ENCODE measurements at places on chromosomes 3 and 15. TPM values are rescaled to one million over a fixed set of nuclear protein-coding genes. Genes with fewer than 3 reads are reported as not detected.

IMPG2 gene
- total RNA-seq, result 0.52 TPM

TPRA1 gene
- total RNA-seq, result 22.0 TPM

RAB6B gene
- 6.7 TPM for total RNA-seq

SLC28A2 gene
- total RNA-seq, result 0.18 TPM

FEZF2 gene
- 1.6 TPM for total RNA-seq

CSPG4 gene
- 0.13 TPM for total RNA-seq

AADAC gene
- total RNA-seq, result not detected

SAMMSON gene
- total RNA-seq, result not detected

MRPS11 gene
- 68.7 TPM for total RNA-seq

C3orf52 gene
- total RNA-seq, result 2.7 TPM

LYSMD2 gene
- 2.2 TPM for total RNA-seq

- no peak for ATAC-seq
These were observed 147.7 kb upstream of the TSC22D2 start for GRCh38 chr3:150260398-150260710.

DNA sequence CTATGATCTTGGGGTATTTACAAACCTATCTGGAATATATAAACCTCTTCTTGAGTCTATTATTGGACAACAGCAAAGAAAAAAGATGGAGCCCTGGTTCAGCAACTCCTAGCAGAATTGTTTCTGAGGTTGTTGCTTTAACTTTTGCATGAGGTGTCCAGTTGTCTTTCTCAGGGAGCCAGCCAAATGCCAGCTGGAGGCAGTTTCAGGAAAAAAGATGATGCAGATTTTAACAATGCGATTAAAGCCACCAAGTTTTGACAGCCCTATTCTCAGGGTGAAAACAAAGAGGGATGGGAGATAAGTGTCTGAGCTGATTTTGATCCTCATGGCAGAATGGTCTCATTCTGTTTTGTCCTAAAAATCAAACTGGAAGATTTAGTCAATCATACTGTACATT is 181.6 kb upstream of the RASGRP1 start:
- no peak for ATAC-seq

- ATAC-seq, result peak; percentile 36
These were observed 187.7 kb downstream of the SATB1 start for GRCh38 chr3:18237251-18238005.

DNA sequence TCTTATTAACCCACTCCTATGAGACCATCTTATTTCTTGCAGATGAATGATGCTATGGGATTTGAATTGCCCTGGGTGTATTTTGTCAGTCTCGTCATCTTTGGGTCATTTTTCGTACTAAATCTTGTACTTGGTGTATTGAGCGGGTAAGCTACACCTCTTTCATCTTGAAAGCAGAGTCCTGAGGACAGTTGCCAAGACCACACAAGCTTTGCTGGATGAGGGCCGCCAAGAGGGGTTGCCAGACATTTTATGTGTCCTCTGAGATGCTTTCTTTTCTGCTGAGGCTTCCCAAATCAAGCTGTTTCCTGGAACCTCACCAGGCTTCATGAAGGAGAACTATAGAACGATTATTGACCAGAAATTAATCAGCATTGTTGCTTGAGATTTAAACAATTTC is 173.2 kb downstream of the CHDH start:
- no peak for ATAC-seq

- ATAC-seq, result peak; percentile 99
These were observed 208.4 kb downstream of the TP63 start for GRCh38 chr3:189839576-189839975.

- peak; percentile 82 for ATAC-seq
These were observed 58.2 kb downstream of the RAB7A start for GRCh38 chr3:128784232-128784631.

DNA sequence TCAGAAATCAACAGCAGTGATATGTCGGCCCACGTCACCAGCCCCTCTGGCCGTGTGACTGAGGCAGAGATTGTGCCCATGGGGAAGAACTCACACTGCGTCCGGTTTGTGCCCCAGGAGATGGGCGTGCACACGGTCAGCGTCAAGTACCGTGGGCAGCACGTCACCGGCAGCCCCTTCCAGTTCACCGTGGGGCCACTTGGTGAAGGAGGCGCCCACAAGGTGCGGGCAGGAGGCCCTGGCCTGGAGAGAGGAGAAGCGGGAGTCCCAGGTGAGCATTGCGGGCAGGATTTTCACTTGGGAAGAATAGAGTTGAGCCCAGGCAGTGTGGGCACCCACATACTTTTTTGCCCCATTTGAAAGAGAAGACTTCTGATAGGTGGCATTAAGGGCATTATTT is 57.4 kb downstream of the DNASE1L3 start:
- no peak for ATAC-seq

DNA sequence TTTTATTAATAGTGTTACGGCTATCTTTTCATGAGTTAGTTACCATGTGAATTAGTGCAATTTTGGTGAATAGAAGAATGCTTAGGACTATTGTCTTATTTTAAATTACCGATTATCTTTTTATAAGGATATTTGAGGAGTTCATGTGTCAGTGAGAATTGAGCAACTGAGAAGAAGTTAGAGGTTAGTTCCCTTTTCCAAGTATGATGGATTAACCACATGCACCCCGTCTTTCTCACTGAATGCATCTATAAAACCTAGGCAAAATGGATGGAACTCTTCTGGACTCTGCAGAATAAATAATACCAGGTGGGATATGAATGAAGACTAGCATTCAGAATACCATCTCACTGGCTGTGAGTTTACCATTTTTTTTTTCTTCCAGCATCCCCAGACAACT is 74.3 kb downstream of the TCF12 start:
- ATAC-seq, result no peak

DNA sequence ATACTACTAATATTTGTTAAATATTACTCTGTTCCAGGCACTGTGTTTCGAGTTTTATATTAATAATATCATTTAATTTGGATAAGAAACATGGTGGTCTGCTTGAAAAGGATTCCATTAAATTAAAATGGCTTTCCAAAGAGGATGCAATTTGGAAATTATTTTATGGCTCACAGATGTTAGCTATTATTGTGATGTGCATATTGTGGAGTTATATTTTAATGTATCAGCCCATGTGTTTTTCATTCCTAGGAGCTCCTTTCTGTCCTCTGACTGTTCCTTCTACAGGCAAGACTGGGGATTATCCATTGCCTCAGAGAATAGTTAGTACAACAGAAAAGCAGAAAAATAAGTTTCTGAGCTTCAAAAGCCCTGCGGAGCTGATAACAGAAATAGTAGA is 376.7 kb upstream of the PDZRN3 start:
- no peak for ATAC-seq

DNA sequence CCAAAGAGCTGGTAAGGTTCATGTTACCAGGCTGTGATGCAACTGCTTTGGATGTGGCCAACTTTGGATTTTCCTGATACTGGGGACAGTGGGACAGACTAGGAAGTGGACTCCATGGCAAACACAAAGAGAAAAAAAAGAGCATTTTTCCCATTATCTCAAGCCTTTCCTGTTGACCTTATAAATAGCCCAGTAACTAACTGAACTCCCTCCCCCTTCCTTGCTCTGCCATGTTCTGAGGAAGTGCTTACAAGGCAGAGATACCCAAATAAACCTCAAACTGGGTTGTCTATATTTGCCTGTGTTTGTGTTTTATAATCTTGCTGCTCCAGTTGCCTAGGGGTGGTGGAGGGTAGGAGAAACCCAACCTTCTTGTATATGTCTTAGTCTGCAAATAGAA is 27.3 kb upstream of the SLC9A9 start:
- ATAC-seq, result no peak

DNA sequence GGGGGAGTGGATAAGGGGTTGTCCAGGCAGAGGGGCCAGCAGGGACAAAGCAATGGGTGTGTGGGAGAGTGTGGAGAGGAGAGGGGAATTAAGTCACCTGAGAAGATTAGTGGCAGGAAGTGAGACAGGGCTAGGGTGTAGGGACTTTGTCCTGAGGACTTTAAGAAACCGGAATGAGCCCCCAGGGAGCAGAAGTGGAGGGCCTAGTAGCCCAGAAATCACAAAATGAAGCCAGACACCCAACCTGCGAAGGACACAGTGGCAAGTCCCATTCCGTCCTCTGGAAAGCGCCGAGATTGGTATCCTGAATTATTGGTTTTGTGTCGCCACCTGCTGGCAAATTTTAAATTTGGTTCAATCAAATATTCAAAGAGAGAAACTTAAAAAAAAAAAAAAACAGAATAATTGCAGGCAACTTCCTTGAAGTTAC is 78.0 kb upstream of the SLC25A36 start:
- peak; percentile 79 for ATAC-seq

- no peak for ATAC-seq
These were observed 57.5 kb downstream of the FLNB start for GRCh38 chr3:58065700-58066167.

DNA sequence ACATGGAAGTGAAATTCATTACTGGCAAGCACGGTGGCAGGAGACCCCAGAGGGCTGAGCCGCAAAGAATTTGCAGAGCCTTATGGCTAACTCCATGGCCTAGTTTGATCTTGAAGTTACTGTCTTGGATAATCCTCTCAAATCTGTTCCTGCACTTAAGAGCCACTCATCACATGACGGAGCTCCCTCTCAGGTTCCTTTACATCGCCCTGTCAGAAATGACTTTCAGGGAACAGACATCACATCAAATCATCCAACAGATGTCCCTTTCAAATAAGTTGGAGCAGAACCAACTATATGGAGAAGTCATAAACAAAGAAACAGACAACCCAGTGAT is 328.8 kb upstream of the THBS1 start:
- no peak for ATAC-seq

DNA sequence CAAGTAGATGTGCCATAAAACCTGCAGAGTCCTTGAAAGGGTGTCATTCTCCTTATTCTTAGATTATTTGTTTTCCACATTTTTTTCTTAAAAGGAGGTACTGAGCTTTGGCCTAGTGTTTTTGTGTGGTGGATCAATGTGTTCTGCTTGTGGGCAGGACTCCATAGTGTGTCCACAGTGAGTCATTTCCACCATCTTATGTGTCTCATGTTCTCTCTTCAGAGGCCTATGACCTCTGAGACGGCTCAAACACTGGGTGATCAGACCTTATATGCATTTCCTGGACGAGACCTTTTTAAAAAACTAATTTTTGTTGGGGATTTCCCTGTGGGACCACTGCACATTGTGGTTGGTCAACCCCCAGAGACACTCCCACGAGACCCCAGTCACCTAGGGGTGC is 93.4 kb downstream of the CHCHD4 start:
- ATAC-seq, result no peak

DNA sequence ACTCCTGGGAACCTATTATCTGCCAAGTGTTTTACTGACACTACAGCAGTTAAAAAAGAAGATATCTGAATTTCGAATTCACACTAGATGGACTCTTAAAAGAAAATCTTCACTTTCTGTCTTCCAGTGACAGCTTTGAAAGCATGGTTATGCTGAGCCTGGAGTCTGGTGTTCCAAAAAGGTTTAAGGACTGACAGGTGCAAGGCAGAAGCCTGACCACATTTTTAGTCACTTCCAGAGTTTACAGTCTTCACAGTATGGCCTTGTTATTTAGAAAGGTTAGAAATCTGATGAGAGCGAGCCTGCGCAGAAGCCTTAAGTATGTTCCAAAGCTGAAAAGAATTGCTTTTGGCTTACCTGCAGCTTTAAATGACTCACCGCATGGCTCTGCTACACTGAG is 59.9 kb downstream of the ETV5 start:
- no peak for ATAC-seq

DNA sequence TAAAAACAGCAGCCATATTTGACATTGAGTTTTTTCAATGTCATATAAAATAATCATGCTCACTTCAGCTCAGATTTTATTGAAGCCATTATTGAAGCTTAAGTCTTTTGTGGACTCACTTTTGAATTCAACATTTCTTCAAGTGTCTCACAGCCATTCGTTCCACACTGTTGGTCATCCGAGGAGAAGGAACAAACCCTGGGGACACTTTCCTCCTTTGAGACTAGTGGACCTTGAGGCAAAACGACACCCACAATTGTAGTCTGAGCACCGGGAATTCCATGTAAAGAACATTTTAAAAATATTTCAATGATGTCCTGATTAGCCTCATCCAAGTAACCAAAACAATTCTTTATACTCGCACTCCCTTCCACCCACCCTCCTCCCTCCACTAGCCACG is 174.7 kb downstream of the CD47 start:
- ATAC-seq, result no peak

DNA sequence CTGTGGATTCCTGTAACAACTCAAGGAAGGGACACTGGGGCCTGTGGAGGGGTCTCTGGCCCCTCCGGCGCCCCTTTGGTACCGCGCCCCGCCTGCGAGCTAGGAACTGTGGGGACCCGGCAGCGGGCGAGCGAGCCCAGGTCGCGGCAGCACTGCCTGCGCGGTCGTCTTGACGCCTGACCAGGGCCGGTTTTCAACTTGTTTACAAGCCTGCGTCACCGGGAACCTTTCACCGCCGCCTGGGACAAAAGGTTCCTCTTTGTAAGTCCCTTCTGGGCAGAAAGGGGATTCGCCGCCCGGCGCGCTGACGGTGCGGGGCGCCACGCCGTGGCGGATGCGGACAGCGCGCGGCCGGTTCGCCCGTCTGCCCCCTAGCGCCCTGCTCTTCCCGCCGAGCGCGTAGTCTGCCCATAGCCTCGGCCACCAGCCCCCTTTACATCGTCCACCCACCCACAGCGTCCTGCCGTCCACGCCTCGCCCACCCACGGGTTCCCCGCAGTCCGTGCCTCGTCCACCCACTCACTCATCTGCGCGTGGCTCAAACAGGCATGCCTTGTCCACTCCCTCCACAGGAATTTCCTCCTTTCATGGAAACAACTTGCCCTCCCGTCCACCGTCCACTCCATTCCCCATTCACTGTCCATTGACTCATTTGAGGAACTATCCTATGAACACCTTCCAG is 5.5 kb upstream of the CFAP100 start:
- ATAC-seq, result peak; percentile 98

DNA sequence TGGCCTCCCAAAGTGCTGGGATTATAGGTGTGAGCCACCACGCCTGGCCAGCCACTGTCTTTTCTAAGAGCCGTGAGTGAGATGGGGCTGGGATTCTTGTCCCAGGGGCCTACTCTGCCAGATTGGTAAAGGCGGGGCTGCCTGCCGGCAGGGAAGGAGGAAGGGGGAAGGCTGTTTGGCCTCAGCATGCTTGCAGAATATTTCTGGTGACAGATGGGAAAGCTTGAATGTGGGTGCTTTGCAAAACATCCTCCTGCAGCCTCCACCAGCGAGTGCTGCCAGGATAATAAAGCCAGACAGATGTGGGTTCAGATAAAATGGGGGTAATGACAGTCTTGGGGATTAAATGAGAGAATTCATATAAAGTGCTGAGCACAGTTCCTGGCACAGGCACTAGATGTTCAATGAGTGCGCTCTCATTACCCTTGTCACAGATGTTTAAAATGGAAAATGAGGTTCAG is 19.8 kb upstream of the ACOX2 start:
- no peak for ATAC-seq

GRCh38 chr15:41435037-41435786 is 18.3 kb downstream of the RTF1 start:
- ATAC-seq, result no peak
